ENCODE measurements at places on chromosomes 1 and 21.

- DNase-seq = no peak
These were observed 1.9 kb upstream of the PADI2 start for GRCh38 chr1:17120962-17121837.

- DNase-seq = no peak
These were observed 488 bp downstream of the SLC35D1 start for GRCh38 chr1:67053535-67053784.

DNA sequence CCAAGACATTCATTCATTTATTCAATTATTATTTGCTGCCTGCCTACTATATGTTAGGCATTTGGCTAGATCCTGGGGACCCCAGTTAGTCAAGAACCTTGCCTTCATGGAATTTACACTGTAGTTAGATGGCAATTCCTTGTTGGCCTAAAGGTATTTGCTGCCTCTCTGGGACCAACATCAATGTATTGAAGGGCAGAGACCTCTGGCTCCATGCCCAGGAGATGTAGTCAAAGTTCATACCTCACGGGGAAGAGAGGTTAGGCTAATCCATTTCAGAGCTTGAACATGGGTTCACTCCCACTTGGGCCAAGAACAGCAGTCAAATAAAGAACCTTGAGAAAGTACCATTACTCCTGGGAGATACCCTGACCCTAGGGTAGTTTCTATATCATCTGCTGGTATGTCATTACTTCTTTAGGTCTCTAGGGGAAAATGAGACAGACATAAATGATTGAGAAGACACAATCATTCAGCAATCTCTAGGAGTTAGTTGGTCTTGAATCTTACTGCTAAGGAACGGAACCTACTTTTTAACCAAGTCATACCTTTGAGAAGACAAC, 32.0 kb downstream of the SORT1 start:
- DNase-seq = no peak

DNA sequence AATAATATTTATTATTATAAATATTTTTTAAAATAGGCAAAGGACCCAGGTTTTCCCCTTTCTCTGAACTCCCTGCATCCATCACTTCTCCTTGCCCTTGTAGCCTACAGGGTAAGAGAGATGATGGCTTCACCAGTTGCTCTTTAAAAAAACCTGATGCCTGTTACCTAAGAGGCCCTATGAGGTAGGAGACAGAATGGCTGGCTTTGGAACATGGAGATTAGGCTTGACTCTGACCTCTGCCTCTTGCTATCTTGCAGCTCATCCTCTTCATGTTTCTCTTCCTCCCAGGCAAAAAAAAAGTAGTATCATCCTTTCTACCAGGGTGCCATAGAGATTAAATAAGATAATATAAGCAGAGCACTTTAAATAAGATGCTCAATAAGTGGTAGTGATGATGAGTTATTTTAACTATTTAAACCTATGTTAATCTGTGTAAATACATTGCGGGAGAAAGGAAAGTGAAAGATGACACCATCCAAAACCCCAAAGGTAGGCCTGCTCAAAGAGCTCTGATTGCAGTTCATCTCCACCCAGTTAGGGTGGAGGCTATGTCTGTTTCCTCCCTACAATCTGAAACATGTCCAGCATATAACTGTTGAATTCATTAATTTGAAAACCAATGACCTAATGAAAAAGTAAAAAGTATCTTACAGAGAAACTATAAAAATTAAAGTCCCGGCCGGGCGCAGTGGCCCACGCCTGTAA, 51.8 kb downstream of the RGS2 start:
- DNase-seq = no peak

DNA sequence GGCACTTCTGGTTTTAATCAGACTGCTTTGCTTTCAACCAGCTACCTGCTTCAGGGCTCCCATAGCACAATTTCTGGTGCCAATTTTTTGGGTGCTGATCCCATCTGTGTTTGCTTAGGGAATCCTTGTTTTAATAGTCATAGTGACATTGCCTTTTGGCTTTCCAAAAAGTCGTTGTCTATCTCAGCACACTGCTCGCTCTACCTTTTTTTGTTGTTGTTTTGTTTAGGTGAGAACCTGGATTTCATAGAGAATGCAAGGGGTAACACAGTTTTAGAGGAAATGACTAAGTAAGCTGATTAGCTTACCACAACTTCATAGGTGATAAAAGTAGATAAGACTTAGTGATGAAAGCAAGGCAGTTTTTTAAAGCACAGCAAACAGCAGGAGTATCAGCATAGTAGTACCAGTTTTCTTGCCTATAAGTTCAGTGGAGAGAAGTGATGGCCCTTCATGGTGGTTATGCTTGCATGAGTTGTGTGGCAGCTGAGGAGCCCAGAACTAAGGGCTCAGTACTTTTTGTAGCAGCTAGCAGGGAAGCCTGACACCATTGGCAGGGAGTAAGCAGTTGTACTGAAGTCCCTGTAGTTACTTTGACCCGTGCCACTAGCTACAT, 31.3 kb downstream of the NEK7 start:
- no peak for DNase-seq

- DNase-seq = no peak
These were observed 20.7 kb upstream of the POFUT2 start for GRCh38 chr21:45308194-45309068.

DNA sequence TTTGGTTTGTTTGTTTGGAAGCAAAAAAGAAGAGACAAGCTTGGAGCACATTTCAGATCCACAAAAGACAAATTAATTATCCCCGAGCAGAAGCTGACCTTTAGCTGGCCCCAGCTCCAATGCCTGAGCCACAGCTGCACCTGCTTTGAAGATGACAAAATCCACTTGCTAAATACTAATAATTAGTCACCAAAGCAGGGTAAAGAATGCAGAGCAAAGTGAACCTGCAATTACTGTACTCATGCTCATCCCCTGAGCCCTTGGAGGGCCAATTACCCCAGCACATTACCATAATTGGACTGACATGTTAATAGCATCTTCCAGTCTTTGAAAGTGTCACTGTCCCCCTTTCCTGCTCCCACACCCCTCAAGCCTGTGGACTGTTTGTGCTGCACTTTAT, 38.2 kb upstream of the KCND3 start:
- no peak for DNase-seq

- DNase-seq = no peak
These were observed 4.0 kb upstream of the LHX8 start for GRCh38 chr1:75129983-75130789.

- no peak for DNase-seq
These were observed 161.5 kb upstream of the SAMSN1 start for GRCh38 chr21:14707511-14708020.

GRCh38 chr1:155893389-155894142, 17.6 kb downstream of the RIT1 start:
- peak; percentile 51 for DNase-seq

GRCh38 chr1:24621121-24621520, 22.0 kb upstream of the SRRM1 start:
- DNase-seq = no peak

- peak; percentile 86 for DNase-seq
These were observed at the start of gene LAMC1 for GRCh38 chr1:183023146-183023600. Gene LAMC1 (plus strand): TSS chr1:183023420. CDS start chr1:183023717, 297 bp downstream.

- no peak for DNase-seq
These were observed 14.3 kb upstream of the EDN2 start for GRCh38 chr1:41498804-41499203.

GRCh38 chr1:46820560-46821060, 21.8 kb downstream of the CYP4B1 start:
- DNase-seq = no peak

GRCh38 chr1:234659538-234659937, 49.6 kb upstream of the IRF2BP2 start:
- DNase-seq = no peak

DNA sequence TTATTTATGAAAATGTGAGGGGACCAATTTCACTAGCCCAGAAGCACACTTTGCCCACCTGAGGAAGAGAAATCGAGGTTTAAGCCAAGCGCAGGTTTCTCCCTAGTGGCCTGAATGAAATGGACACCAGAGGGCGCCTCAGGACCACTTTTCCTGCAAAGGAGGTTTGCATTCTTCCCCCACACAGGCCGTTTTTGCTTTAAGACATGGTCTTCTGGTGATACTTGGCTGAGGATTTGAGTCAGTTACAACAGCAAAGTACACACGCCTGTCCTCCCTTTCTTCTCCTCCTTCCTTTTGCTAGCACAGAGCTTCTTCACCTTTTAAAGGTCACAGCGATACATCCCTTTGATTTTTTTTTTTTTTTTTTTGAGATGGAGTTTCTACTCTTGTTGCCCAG, 5.4 kb downstream of the PLA2G2E start:
- DNase-seq = peak; percentile 80

GRCh38 chr1:54200519-54200997, 591 bp downstream of the MRPL37 start:
- no peak for DNase-seq

GRCh38 chr1:204924013-204924759, 53.5 kb downstream of the NFASC start:
- peak; percentile 7 for DNase-seq

DNA sequence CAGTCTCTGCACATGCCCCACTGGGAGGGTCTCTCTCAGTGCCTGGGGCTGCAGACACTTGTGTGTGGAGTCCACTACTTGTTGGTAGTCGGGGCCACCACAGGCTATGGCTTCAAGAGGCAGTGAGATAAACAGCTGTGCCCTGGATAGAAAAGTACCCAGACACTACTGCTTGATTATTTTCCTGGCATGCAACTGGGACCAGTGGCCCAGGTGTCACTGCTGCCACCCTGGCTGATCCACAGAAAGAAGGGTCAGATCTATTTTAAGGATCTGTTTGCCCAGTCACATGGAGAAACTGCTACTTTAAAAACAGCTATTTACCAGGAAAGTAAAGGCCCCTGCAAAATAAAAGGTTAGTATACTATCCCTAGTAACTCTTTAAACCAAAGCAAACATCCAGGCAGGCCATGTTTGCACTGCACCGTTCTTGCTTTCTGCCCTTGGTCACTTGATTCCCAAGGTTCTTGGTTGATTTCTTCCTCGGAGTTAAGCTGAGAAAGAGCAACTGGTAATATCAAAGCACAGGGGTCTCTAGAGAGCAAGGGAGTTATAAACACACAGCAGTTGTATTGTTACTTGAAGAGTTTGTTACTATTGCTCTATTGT, 99.9 kb downstream of the GLUL start:
- no peak for DNase-seq

- peak; percentile 25 for DNase-seq
These were observed 262.0 kb downstream of the TNR start for GRCh38 chr1:175481126-175482070.

DNA sequence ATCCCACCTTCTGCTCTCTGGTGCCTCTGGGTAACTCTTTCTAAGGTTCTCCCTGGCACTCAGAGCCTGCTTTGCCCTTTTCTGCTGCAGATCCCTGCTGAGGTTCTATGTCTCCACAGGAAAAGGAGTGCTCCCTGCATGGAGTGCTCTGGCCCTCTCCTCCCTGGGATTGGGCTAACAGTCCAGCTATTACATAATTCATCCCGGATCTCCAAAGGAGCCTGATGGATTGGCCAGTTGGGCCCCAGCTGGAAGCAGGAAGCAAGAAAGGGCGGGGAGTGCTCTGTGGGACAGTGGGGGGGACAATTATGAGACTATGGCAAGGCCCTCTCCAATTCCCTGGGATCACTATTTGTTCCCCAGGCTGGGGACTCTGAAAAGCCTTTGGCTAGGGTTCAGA, 51.9 kb upstream of the GOLT1A start:
- no peak for DNase-seq

DNA sequence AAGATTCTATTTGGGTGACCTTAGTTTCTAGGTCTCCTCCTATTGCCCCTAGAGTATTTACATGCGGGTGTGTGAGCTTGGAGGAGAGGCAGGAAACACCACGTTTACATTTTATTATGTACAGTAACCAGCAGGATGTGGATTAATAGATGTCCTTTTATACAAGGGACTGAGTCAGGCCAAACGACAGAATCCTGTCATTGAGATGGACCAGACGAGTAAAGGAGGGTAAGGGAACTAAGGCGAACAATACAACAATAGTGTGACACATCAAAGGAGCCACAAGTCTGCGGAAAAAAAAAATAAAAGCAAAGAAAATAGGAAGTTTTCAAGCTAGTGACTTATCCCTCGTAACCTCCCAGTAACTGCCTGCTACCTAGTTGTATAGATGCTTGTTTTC, 151.1 kb downstream of the GABPA start:
- DNase-seq = no peak

GRCh38 chr1:228415853-228416216, 826 bp downstream of the TRIM17 start:
- no peak for DNase-seq

DNA sequence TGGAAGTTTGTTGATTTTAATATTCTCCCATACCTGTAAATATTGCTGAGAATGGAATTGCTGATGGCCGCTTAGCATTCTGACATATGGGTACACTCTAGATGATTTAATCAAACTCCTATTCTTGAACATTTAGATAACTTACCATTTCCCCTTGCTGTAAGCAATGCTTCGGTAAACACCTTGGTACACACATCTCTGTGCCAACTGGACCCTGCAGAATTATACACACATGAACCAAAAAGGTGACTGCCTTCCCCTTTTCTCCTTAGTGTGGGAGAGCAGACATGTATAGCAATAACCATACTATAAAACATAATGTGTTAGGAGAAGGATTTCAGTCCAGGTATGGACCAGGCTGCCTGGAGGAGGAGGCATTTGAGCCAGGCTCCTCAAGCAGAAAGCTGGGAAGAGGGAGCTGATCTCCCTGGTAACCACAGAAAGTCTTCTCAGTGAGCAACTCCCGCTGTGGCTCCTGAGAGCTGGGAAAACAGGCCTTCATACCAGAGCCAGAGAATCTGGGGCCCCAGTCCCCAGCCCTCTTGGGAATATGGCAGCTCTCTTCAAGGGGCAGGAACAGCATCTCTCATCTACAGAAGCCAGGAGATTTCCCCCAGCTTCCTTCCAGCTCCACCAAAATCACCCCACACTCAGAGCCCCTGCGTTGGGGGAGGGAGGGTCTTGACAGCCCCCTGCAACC, 33.9 kb upstream of the CSF1 start:
- no peak for DNase-seq

DNA sequence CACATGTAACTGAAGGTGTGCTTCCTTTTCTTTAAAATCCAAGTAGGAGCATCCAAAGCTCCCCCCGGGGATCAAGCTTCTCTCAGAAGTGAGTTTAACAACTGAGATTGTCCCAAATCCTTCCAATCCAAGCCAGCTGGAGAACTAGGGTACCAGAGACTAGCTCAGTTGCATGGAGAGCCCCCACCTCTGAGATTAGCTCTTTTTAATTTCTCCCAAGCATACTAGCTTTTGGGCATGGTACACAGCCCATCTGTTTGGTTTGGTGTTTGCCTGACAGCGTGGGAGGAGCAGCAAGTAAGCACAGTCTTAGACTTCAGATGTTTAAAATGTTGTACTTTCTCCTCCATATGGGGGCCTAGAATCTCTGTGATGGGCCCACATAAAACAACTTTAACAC, 142.8 kb downstream of the ASTN1 start:
- DNase-seq = no peak

Measured in muscle of arm (tissue), 14 donors.